ENCODE measurements at places on chromosomes 6 and 20.

- DNase-seq: no peak
Measured at GRCh38 chr6:125346926-125347563, 45.3 kb upstream of the HDDC2 start.

- DNase-seq: no peak
Measured at GRCh38 chr6:74755196-74755595, 450.7 kb downstream of the COL12A1 start.

- no peak for DNase-seq
Measured at GRCh38 chr6:169139179-169139971, 114.3 kb downstream of the THBS2 start.

DNA sequence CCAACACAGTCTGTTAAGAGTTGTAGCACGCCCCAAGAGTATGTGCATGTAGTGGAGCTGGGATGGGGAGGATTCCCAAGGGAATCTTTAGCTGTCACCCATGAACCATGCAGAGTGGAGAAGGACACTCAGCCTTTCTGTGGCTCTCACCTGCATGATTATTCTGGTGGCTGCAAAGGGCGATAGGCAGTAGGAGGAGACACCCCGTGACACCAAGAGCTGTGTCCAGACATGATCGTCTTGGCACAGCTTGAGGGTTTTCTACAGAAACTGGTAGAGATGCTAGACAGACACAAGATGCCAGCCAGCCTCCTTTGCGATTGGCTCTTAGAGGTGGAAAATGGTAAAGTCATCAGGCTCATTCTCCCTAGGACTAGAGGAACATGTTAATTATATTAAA, 3.1 kb upstream of the CSE1L start:
- DNase-seq: no peak

DNA sequence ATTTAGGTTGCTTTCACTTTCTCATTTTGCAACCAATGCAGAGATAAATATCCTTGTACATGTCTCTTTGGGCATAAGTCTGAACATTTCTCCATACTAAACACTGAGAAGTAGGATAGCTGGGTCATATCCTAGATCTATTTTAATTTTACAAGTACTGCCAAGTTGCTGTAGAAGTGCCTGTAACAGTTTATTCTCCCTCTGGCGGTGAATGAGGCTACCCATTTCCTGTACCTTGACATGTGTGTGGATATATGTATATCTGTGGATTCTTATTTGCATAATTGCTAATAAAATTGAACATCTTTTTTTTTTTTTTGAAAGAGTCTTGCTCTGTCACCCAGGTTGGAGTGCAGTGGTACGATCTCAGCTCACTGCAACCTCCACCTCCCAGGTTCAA, 48.0 kb upstream of the PNRC1 start:
- no peak for DNase-seq

GRCh38 chr20:33838035-33838864, 27.1 kb downstream of the CHMP4B start:
- DNase-seq: no peak

DNA sequence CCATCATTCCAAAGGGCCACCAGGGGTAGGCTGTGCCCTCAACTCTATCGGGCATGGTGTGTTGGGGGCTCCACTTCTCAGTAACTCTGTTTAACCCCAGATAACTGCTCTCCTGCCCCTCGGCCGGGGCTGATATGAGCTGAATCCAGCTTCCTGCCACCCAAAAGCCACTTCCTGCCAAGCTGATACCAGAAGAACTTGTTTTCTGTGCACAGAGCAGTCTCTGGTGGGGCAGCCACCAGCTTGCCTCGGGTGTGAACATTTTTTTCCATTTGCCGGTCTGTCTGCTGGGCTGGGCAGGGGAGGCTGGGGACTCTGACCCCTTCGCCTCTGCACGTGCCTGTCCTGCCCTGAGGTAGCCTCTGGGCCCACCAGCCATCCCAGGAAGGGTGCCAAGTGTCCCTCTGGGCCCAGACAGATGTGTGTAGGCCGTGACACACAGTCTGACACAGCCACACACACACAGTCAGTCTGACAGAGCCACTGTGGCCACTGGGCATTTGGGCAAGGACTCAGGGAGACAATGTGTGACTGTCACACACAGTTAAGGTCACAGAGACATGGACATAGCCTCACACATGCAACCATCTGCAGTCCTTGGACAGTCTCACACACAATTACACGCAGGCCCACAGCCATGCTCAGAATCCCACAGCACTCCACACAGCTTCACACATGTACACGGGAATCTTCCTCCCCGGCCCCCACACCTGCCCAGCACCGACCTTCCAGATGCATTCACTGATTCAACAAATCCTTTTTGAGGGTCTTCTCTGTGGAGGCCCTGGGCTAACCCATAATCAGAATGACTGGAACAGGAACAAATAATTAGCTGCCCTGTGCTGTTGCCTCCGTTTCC, 45.1 kb downstream of the NOL4L start:
- DNase-seq: no peak

- no peak for DNase-seq
Measured at GRCh38 chr6:136795386-136795785, 3.1 kb upstream of the MAP3K5 start.
